ENCODE measurements at places on chromosomes 3 and 15.
A peak's percentile ranks its signal among the peaks of the same experiment; 100 is the strongest.

DNA sequence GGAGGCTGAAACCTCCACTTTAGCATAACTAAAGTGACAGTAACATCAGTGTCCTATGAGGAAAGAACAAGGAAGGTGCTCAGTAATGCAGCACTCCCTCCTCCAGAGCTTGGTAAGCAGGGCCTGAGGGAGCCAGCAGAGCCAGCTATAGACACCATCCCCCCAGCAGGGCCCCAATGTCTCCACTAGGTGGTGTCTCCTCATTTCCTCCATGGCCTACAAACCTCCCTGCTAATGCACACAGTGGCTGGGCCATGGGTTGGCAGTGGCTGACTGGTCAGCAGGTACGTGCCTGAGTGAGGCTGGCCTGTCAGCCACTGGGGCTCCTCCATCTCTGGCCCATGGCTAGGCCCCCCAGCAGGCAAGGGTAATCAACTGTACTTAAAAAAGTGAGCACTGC, 13.6 kb downstream of the MRPS25 start:
- peak; percentile 36 for DNase-seq

- no peak for DNase-seq
Observed at GRCh38 chr3:168951884-168952283, 711.6 kb downstream of the MECOM start.

DNA sequence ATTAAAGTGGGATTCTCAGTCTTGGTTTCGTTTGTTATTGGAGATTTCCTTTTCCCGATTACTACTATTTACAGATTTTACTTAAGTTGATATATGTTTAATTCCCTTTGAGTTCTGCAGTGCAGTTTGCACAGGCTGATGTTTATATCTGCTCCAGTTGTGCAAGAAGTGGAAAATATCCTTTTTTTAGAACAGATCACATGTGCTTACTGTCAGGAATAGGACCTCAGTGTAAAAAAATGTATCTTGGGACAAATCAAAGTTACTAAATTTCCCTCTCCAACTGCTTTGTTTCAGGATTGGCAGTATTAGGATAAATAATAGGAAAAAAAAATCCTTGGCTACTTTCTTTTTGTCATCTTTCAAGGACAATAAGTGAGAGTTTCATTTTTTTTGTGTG, 6.9 kb downstream of the MITF start:
- DNase-seq, result no peak

GRCh38 chr15:68249058-68249713, 19.7 kb upstream of the CLN6 start:
- DNase-seq, result no peak

- DNase-seq, result no peak
Observed at GRCh38 chr3:3189102-3189727, 9.7 kb upstream of the CRBN start.

- no peak for DNase-seq
Observed at GRCh38 chr15:52794665-52795463, 4.7 kb upstream of the ONECUT1 start.

DNA sequence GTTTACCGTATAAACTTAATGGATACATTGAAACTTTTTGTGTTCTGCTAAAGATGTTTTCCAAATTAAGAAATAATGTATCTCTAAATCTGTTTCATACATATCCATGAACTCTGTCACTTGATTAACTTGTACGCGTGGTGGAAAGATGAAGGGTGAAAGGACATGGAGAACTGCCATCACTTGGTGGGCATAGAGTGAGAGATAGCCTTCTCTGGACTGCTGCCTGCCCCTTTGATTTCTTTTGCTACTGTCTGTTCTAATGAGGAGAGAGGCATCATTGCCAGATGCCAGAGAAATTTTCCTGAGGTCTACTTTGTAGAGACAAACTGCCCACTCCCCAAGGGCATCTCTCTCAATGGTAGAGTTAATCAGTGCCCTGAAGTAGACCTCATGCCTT, 120.5 kb downstream of the SLMAP start:
- DNase-seq, result no peak

DNA sequence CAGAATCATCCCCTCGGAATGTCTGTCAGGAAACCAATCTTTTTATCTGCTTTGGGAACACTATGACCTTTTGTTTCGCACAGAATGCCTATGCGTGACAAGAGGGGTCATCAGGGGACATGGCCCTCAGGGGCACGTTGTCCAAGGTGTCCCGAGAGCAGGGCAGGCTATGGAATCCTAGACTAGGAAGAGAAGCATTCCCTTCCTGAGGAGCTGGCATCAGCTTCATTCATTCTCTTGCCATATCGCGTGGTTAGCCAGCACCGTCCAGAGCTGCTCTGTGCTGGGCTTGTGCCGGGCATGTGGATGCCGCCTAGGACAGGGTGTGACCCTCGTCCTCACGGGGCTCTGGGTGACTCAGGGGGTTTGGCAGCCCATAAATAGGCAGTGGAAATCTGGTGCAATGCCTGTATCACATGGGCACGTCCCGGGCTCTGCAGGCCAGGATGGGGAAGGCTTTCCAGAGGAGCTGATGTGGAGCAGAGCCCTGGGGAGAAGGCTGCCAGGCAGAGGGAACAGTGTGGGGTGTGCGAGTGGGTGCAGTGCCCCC, 117.8 kb downstream of the TMEM266 start:
- peak; percentile 51 for DNase-seq

- DNase-seq, result no peak
Observed at GRCh38 chr3:51441282-51442030, 50.4 kb downstream of the RBM15B start.

GRCh38 chr15:42233107-42233506, 25.0 kb upstream of the VPS39 start:
- no peak for DNase-seq

DNA sequence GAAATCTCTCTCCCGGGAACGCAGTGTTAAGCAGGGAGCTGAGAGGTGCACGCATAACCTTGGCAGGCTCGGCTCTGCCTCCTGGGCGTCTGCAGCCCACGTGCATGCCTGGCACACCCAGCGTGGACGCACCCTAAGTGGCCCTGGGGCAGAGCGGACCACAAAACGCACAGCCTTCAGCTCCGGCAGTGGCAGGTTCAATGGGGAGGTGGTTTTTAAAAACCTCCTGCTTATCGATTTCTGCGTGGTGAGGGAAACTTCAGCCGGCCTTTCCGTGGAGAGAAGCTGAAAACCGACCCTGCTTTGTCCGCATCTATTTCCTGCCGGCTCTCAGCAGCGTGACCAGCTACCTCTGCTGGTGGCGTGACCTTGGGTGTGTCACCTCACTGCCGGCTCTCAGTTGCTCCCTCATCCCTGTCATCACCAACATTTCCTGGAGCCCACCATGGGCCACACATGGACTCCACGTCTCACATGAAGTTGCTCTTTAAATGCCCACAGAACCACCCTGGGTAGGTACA, 134.8 kb upstream of the MEF2A start:
- DNase-seq, result no peak

- no peak for DNase-seq
Observed at GRCh38 chr3:45406772-45407171, 18.4 kb downstream of the LARS2 start.

DNA sequence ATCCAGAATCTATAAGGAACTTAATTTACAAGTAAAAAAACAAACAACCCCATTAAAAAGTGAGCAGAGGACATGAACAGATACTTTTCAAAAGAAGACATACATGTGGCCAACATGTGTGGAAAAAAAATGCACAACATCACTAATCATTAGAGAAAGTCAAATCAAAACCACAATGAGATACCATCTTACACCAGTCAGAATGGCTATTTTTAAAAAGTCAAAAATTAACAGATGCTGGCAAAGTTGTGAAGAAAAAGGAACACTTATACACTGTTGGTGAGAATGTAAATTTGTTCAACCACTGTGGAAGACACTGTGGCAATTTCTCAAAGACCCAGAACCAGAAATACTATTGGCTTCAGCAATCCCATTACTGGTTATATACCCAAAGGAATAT, 830.0 kb upstream of the ALCAM start:
- DNase-seq, result no peak

DNA sequence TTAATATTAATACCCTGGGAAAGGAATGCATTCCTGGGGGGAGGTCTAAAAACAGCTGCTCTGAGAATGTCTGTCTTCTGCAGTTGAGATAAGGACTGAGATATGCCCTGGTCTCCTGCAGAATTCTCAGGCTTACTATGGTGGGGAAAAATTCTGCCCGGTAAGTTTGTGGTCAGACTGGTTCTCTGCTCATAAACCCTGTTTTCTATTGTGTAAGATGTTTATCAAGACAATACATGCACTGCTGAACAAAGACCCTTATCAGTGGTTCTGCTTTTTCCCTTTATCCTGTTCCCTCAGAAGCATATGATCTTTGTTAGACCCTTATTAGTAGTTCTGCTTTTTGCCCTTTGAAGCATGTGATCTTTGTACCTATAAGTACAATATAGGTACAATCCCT, 494.6 kb downstream of the CNTN6 start:
- no peak for DNase-seq

- peak; percentile 44 for DNase-seq
Observed at GRCh38 chr3:14424711-14425580, 22.5 kb downstream of the SLC6A6 start.

DNA sequence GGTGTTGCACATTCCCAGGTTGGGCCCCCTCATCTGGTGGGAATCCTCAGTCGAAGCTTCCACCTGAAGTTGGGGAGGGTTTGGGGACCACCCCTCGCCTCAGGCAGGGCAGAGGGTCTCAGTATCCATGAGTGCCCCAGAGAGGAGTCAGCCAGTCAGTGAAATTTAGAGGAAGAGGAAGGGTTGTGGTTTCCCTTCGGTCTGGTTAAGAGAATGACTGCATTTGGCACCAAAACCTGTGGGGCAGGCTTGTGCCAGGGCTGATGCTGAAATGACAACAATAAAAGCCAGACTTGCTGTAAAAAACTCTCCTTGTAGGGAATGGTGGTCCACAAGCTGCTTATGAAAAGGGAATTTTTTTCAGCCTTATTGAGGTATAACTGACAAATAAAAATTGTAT, 22.6 kb downstream of the LMCD1 start:
- no peak for DNase-seq

GRCh38 chr3:150370122-150370602, 37.9 kb upstream of the TSC22D2 start:
- DNase-seq, result peak; percentile 99

GRCh38 chr3:71069797-71070196, 513.7 kb downstream of the FOXP1 start:
- peak; percentile 69 for DNase-seq

- DNase-seq, result peak; percentile 95
Observed at GRCh38 chr15:45640616-45641015, 5.8 kb downstream of the SQOR start.

DNA sequence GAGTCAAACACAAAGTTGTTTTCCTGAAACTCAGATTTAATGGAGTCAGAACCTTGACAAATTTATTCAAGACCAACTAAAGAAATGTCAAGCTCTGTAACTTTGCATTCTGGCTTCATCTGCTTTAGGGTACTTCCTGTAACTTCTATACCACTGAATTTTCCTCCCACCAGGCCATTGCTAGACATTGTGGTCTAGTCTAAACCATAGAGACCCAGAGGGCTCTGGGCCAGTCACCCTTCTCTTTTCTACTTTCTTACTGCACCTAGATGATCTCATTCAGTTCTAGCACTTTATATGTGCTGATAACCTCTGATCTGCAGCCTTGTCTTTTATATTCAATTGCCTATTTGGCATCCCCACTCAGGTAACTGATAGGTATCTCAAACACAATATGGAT, 2.8 kb upstream of the OR5K1 start:
- no peak for DNase-seq

- no peak for DNase-seq
Observed at GRCh38 chr3:31029706-31030105, 135.2 kb upstream of the GADL1 start.

DNA sequence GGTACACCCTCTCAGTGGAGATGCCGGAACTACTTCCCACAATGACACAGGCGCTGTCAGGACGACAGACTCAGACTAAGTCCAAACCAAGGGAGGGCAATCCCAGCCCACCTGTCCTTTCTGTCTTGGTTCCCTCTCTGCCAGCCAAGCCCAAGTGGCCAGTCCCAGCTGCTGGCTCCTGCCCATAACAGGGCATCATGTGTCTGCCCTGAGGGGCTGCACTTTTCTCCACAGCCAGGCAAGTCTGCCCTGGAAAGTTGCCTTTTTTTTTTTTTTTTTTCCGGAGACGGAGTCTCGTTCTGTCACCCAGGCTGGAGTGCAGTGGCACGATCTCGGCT, 20.0 kb upstream of the BCL2A1 start:
- no peak for DNase-seq

- peak; percentile 65 for DNase-seq
Observed at GRCh38 chr3:174937478-174937877, 78.3 kb downstream of the NAALADL2 start.

DNA sequence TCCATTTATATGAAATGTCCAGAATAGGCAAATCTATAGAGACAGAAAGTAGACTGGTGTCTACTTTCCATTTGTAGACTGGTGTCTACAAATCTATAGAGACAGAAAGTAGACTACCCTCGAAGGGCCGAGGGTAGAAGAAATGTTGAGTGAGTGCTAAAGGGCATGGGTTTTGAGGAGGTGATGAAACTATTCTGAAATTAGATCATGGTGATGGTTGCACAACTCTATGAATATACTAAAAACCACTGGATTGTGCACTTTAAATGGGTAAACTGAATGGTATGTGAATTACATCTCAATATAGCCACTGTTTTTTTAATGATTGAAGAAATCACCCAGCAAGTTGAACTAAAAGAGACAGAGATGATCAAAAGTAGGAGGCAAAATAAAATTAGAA, 27.9 kb downstream of the TP53BP1 start:
- peak; percentile 85 for DNase-seq

GRCh38 chr3:167684388-167684993, 30.7 kb upstream of the WDR49 start:
- DNase-seq, result peak; percentile 60

DNA sequence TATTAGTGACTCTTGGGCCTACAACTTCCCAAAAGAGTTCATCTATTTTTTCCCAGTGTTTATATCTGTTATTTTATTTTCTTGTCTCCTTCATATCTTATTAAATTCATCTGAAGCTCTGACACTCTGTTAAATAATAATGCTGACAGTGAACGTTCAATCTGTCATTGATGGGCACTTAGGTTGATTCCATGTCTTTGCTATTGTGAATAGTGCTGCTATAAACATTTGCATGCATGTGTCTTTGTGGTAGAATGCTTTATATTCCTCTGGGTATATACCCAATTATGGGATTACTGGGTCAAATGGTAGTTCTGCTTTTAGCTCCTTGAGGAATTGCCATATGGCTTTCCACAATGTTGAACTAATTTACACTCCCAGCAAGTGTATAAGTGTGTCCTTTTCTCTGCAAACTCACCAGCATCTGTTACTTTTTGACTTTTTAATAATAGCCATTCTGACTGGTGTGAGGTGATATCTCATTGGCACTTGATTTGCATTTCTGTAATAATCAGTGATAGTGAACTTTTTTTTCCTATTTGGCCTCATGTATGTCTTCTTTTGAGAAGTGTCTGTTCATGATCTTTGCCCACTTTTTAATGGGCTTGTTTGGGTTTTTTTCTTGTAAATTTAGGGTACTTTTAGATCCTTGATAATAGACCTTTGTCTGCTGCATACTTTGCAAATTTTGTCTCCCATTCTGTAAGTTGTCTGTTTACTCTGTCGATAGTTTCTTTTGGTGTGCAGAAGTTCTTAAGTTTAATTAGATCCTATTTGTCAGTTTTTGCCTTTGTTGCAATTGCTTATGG, 122.5 kb downstream of the LEKR1 start:
- DNase-seq, result no peak
